ENCODE measurements at places on chromosomes 7 and 10.

- DNase-seq: no peak
Observed at GRCh38 chr10:72156223-72156622, 59.6 kb upstream of the ANAPC16 start.

- no peak for DNase-seq
Observed at GRCh38 chr7:14289957-14290356, 300.5 kb upstream of the ETV1 start.

- DNase-seq: no peak
Observed at GRCh38 chr7:79414910-79415309, 38.6 kb downstream of the MAGI2 start.

- no peak for DNase-seq
Observed at GRCh38 chr7:91043924-91044645, 220.1 kb upstream of the FZD1 start.

DNA sequence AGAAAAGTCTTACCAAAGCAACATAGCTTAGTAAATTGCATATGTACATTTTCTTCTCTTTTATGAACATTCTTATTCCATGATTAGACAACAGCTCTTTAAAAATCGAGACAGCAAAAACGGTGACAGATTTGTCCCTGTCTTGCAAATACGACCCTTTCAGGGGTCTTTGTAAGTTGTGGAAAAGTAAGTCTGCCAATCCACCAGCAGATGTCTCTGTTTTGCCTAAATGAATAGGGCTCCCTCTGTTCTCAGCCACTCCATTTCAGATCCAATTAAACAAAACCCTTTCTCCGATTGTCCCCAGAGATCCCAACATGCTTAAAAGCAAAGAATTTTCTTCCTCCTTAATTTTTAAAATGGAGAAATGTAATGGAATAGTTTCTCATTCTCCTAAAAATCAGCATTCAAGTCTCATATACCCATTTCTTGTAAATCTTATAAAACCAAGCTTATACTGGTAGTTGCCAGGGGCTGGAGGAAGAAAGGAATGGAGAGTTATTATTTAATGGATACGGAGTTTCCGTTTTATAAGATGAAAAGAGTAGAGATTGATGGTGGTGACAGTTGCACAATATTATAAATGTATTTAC, 61.0 kb upstream of the NFE2L3 start:
- DNase-seq: no peak

DNA sequence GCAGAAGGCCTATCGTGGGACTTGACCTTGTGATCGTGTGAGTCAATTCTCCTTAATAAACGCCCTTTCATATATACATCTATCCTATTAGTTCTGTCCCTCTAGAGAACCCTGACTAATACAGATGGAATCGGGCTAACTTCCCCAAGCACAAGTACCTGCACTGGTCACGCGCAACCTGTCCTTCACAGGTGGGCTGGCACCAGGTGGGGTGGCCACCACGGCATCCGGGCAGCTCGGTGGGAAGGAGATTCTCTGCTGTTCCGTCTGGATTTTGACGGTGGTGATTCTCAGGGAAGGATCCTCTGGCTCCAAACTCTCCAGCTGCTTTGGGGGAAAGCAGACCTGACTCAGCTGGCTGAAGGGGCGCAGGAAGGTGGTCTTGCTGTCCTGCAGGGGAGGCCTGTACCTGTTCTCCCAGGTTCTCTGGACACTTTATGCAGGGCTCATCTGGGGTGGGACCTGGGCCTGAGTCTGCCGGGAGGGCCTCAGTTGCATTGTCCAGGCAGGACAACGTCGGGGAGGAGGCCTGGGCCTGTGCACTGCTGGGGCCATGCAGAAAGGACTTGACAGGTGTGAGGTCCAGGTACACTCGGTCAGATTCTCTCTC, 61.1 kb downstream of the VWA2 start:
- peak; percentile 58 for DNase-seq

DNA sequence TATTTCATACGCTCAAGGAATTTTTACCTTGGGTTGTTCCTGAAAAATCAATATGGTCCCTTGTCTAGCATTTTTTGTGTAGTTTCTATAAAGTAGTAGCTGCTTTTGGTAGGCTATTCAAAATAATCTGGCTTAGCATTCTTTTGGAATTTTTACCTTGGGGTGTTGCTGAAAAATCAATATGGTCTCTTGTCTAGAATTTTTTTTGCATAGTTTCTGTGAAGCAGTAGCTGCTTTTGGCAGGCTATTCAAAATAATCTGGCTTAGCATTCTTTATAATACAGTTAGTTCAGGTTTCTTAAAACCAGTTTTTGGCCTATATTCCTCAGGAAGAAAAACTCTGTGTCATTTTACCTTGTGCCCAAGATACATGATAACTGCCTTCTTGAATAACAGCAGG, 301.9 kb downstream of the SUGCT start:
- no peak for DNase-seq

DNA sequence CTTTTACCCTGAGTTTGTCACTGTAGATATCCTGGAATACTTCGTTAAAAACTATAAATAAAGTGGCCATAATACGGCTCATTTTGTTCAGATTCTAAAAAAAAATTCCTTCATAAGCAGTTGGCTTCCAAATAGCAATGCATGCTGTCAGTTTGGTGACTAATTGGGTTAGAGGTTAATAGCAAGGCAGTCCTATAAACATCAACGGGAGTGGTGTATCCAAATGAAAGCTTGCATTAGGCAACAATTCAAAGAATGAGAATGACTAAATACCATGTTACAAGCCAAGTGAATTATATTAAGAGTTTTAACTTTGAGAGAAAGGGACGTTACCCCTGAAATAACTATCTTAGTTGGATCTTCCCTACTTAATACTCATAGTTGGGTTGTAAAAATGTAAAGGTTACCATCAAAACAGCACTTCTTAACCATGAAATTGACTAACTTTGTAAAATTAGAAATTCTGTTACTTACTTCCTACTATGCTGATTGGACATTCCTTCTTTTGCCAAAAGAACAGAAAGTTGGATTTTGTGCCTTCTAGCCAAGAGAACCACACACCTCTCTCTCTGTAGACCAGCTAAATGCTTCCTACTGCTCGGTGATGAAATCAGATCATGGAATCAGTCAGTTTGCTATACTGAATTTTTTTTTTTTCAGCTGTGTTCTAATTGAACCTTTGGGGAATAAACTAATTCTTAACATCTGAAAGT, 98.0 kb downstream of the KAT6B start:
- no peak for DNase-seq

DNA sequence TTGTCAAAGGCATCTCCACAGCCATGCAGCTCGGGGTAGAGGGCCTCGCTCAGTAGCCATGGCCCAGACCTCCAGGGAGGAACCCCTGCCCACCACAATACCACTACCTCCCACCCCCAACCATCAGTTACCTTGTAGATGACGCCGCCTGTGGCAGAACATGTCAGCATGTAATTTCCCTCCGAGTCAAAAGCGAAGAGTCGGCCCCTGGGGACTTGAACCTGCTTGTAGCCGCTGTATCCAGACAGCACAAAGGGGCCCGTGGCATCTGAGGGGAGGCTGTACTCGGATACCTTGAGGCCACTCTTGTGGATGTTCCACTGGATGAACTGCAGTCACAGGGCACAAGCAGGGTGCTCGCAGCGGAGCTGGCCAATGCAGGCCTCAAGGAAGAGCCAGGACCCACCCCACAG, 16.3 kb upstream of the CYREN start:
- DNase-seq: no peak

DNA sequence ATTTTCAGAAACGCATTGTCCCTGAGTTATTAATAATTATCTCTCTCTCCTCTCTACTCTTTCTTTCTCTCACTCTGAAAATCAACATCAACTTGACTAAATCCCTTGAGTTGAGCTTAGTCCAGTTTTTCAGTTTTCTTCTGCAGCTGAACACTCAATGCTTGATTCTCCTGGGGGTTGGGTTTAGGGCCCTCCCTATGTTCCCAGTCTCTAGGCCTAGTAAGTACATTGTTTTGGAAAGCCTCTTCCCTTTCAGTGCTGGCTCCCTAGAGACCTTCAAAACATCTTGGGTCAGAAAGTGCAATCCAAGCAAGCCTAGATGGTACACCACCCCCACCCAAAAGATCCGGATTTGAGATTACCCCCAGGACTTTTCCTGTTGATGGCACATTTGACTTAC, 488.5 kb downstream of the LRMDA start:
- DNase-seq: no peak

DNA sequence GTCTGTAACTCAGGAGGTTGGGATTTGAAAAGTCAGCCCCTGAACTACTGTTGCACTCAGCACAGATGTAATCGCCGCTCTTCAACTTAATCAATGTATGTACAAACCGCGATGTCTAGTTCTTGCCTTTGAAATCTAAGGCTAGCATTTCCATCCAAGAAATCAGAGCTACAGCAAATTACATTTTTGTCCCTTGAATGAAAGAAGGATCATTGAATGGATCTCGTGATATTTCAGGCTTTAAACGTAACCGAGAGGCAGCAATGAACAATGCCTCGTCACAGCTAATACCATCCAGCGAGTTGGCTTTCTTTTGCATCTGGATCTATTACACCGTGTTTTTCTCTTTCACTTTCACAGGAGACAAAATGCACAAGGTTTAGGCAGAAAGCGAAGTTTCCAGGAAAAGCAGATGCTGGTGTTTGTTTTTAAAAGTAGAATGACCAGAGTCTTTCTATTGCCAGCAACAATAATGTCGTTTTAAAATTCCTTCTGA, 5.5 kb downstream of the SKIDA1 start:
- DNase-seq: no peak

DNA sequence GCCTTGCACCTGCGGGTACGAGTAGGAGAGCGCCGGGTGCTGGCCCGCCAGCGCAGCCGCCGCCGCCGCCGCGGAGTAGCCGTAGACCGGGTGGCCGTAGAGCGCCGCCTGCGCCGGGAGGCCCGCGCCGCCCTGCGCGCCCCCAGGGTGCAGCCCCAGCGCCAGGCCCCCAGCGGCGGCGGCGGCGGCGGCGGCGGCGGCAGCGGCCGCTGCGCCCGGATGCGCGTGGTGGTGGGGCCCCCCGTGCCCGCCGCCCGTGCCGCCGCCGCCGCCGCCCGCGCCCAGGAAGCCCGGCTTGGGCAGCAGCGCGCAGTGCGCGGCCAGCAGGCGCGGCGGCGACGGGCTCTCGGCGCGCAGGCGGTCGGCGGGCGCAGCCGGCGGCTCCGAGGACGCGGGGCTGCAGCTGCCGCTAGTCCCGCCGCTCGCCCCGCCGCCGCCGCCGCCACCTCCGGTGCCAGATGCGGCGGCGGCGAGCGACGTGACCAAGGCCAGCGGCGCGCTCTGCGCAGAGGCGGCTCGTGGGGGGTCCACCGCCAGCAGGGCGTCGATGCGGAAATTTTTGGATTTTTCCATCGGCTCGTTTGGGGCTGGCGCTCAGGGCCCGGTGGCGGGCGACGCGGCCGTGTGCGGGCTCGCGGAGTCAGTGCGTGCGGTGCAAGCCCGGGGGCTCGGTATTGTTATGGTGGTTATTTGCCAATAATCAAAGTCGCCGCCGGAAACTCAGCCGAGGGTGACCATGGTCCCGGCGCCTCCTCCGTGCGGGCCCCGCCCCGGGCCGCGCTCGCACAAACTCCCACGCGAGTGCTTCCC, 480 bp downstream of the MNX1 start:
- DNase-seq: no peak

DNA sequence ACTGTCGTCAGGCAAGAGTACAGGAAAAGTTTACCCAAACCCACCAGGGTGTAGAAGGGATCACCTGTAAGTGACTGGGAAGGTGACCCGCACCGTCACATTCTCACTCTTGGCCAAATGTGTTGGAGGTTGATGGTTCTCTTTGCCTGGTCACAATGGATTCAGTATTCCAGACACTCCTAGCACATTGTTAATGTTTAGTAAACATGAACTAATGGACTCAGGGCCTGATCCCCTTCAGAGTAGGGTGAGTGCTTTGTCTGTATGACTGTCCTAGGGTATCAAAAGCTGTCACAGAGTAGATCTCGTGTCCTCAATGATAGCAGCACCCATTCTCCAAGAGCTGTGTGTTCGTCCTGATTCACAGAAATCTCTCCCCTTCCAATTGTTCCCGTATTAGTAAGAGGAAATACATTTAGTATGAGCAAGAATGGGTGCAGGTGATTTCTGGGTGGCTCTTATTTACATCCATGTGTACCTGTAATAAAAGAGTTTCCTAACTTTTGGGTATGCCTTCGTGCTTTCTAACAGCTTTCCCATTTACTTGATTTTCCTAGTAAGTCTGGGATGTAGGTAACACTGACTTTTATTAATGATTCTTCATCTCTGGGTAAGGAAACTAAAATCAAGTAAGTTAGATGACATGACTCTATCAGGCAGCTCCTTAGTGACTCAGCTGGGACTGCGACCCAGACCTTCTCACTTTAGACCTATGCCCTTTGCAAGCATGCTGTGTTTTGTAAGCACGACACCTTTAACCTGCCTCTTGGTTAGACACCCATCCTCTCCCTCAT, 4.7 kb downstream of the EEPD1 start:
- DNase-seq: no peak
